ENCODE measurements at places on chromosomes 12 and 14.

- no peak for DNase-seq
Observed at GRCh38 chr12:3557116-3557697, 66.2 kb downstream of the PRMT8 start.

DNA sequence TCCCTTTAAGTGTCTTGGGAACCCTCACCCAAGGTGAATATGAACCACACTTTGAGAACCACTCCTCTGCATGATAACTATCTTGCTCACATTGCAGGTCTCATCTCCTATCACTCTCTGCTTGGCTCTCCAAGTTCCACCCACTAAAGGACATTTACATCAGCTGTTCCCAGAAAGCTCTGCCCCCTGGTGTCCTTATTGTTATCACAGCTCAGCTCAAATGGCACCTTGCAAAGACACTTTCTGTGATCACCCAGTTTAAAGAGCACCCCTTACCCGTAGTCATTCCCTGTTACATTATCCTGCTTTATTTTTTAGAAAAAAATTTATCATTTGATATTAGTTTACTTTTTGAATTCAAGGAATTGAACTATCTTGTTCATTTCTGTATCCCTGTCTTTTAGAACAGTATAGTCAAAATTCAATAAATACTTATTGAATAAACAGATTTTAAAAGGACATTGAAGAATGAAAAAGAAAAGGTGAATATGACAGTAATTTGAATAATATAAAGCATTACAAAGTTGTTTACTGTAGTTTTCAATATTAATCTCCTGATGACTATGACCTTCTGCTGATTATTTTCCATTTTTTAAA, 20.5 kb upstream of the GUCY2C start:
- DNase-seq: no peak

DNA sequence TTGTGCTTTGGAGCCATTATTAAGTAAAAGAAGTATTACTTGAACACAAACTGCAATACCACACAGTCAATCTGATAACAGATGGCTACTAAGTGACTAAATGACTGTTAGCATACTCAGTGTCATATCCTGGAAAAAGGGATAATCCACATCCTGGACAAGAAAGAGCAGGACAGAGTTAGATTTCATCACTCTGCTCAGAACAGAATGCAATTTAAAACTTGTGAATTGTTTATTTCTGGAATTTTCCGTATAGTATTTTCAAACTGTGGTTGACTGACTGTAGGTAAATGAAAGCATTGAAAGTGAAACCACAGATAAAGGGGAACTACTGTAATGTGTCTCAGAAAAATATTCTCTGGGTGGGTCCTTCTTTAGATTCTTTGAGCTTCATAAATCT, 458.8 kb downstream of the TMEM117 start:
- no peak for DNase-seq

GRCh38 chr12:103043531-103044486, 86.3 kb downstream of the ASCL1 start:
- no peak for DNase-seq

- peak; percentile 3 for DNase-seq
Observed at GRCh38 chr14:65101631-65102440, 481 bp downstream of the MAX start.

DNA sequence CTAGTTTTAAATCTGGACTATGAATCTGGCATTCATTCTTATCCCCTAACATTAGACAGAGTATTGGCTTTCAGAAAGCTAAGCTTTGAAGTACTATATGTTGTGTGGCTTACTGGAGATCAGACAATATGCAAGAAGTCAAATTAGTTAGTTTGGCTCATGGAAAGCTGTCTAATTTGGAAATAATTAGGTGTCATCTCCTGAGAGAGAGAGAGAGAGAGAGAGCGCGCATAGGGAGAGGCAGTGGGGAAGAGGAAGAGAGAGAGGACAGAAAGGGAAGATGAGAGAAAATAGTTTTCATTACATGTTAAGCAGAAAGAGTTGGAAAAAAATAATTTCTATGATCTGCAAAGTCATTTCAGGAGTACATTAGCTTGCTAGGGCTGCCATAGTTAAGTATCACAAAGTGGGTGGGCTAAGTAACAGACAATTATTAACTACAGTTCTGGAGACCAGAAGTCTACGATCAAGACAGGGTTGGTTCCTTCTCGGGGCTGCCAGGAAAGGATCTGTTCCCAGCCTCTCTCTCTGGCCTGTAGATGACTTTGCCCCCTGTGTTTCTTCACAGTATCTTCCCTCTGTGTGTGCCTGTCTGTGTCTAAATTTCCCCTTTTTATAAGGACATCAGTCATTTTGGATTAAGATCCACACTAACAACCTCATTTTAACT, 404.2 kb downstream of the RGS6 start:
- DNase-seq: no peak

- no peak for DNase-seq
Observed at GRCh38 chr14:40113671-40114070, 681.4 kb upstream of the FBXO33 start.

DNA sequence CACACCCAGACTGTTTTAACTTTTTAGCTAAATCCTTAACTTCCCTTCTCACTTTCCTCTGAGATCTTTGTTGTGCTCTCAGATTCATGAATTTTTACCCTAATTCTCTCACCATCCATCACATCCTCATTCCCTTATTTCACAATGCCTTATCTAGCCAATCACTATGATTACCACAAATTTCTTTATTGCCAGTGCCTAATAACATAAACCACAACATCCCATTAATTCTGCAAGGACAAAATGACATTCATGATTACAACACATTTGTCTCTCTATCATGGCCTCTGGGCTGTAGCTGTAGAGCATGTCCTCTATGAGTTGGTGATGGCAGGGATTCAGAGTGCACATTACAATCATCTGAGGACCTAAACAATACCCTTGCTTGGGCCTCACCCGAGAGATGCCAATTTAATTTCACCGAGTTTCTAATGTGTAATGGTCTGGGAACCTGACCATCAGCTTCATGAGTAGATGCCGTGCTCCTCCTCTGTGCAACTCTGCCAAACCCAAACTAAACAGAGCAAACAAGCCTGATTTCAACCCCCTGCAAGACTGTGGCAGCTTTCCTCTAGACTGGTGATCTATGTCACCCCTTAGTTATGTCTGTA, 99.3 kb downstream of the SPTSSA start:
- DNase-seq: no peak

GRCh38 chr14:68112442-68112841, 292.9 kb downstream of the RAD51B start:
- no peak for DNase-seq

- no peak for DNase-seq
Observed at GRCh38 chr14:67395086-67395875, 16.7 kb downstream of the PLEK2 start.

DNA sequence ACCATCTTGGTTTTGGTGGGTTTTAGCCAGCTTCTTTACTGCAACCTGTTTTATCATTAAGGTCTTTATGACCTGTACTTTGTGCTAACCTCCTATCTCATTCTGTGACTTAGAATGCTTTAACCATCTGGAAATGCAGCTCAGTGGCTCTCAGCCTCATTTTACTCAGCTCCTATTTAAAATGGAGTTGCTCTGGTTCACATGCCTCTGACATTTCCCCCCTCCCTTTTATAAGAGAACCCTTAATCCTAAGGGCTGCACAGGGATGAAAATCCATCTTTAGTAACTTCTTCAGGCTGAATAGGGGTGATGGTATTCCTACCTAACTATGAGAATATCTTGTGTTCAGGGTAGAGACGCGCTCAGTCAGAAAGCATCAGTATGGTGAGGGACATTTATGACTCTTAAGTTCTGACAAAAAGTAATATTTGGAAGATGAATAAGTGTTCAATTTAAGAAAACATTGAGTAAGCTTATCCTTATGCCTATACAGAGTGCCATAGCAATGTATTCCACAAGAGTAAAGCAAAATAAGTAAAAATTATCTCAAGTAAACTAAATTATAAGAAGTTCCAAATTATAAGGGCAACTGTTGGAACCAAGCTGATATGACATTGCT, 15.2 kb downstream of the SLC38A1 start:
- DNase-seq: no peak

- DNase-seq: no peak
Observed at GRCh38 chr12:30138483-30138882, 354.7 kb upstream of the TMTC1 start.

- DNase-seq: no peak
Observed at GRCh38 chr12:120588948-120589930, 8.0 kb upstream of the POP5 start.

- DNase-seq: no peak
Observed at GRCh38 chr12:133130808-133131128, 341 bp downstream of the ZNF10 start.

DNA sequence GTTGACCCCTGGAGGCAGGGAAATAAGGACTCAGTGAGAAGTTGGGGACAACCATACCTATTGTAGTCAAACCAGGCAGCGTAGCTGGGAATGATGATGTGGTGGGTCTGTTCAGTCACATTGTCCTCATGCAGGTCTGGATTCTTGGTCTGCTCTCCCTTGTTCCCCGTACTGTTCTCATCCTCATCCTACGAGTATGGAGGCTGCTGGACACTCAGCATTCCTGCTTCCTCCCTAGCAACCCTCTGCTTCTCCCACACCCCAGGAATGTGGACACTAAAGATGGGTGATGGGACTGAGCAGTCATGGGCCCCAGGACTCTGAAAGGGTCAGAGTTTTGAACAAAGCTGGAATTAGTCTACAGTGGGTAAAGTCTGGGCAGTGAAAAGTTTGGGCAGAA, 10.9 kb downstream of the SMARCC2 start:
- DNase-seq: no peak

GRCh38 chr14:23146351-23146910, 27.4 kb upstream of the CEBPE start:
- DNase-seq: no peak

- no peak for DNase-seq
Observed at GRCh38 chr14:100306998-100307765, 938 bp upstream of the SLC25A29 start.

GRCh38 chr12:76669981-76670380, 93.9 kb upstream of the ZDHHC17 start:
- DNase-seq: no peak

DNA sequence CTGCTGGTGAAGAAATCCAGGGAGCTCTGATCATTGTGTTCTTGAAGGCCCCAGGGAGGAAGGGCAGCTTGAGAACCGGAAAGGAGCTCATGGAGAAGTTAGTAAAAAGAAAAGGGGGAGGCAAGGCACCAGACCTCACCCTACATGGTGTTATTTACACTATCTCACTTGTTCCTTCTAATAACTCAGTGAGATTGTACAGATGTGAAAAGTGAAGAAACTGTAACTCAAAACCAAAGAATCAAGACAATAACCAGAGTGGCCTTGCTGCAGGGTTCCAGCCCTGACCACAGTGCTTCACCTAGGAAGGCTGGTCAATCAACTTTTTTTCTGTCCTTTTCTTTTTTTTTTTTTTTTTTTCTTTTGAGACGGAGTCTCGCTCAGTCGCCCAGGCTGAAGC, 353.6 kb downstream of the TMTC2 start:
- DNase-seq: no peak

DNA sequence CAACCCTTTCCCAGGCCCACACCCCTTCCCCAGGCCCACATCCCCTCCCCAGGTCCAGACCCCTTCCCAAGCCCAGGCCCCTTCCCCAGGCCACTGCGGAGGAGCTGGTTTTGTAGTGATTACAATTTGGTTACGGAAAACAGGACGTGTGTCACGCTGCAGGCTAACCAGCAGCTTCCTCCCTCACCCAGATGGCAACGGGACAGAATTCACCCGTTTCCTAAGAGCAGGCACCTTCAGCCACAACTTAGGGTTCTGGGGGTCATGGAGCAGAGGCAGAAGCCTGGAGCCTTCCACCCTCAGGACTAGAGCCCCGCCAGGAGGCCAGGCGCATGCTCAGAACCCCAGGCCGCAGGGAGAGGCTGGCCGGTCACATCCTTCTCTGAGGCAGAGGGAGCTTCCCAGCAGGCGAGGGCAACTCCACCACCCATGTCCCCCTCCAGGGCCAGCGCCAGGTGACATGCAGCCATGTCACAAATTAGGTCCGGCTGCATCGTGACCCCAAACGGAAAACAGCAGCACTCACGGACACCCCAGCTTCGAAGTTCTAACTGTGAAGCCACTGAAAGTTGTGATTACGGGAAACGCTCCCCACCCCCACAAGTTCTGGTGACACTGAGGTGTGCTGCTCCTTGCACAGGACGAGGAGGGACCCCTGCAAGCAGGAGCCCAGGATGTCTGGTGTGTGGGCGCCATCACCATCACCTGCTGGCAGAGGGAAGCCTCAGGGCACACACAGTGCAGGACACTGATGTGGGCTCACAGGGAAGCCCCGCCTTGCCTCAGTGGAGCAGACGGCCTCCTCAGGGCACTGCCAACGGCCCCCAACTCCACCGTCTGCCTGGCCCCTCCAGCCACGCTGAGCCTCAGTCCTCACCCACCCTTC, 7.7 kb downstream of the BRF1 start:
- no peak for DNase-seq

GRCh38 chr12:115421796-115422709, 738.1 kb upstream of the TBX3 start:
- DNase-seq: no peak

DNA sequence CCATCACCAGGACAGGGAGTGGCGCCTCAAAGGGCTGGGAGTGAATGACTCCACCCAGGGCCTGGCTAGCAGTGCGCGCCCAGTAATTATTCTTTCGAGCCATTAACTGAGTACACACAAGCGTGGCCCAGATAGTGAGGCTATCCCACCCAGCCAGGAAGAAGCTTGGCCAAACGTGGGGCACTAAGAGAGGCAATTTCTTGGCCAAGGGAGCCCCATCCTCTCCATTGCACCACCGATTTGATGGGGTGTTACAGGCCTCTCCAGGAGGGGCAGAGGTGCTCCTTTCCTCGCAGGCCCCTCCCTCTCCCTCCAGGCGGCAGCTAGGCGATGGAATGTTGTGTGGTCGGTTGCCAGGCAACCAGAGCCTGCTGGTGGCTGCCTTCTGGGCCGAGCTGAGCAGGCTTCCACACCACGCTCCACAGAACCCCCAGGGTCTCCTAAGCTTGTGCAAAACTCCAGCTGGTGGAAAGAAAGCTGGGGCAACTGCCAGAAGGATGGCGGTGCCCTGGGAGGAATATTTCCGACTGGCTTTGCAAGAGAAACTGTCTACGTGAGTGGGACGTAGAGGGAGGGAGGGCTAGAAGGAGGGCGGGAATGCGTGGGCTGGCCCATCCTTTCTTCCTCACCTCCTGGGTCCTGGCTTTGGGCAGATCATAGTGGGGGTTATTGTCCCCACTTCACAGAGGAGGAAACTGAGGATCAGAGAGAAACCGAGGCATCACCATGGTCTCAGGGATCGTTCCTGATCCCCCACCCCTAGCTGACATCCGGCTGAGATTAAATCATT, at the start of gene CFAP73:
Gene CFAP73 (plus strand): TSS at position 364 of the 790 bp plus-strand sequence. CDS start 134 bp downstream, at position 498.
- DNase-seq: no peak

DNA sequence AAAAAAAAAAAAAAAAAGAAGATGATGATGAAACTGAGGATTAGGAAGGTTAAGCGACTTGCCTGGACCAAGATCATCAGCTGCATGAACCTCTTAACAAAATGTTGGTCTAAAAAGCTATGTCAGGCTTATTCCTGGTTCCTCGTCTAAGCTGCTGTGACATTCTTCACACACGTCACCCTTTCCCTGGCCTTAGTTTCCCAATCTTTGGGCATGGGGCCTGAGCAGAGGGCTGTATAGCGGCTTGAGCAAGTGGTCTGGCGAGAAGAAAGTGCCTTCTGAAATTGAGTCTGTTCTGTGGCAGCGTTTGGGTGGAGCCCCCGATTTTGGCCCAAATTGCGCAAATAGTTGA, 58.7 kb upstream of the CCND2 start:
- no peak for DNase-seq
